ENCODE measurements at places on chromosomes 4 and X.

DNA sequence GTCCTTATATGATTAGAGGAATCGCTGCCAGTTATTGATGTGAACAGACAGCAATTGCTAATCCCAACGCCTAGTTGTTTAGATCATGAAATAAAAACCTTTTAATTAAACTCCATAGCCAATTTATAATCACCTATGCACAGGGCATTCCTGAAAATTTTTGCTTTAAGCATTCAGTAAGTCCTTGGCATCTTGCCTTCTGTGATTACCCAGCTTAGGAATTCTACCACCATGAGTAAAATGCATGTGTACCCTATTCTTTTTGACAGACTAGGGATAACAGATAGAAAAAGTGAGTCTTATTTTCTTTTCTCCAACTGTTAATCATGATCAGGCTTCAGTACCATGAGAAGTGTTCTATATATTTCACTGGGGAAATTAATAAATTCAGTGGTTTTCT, 995.3 kb upstream of the GRIA3 start:
- DNase-seq, result no peak

DNA sequence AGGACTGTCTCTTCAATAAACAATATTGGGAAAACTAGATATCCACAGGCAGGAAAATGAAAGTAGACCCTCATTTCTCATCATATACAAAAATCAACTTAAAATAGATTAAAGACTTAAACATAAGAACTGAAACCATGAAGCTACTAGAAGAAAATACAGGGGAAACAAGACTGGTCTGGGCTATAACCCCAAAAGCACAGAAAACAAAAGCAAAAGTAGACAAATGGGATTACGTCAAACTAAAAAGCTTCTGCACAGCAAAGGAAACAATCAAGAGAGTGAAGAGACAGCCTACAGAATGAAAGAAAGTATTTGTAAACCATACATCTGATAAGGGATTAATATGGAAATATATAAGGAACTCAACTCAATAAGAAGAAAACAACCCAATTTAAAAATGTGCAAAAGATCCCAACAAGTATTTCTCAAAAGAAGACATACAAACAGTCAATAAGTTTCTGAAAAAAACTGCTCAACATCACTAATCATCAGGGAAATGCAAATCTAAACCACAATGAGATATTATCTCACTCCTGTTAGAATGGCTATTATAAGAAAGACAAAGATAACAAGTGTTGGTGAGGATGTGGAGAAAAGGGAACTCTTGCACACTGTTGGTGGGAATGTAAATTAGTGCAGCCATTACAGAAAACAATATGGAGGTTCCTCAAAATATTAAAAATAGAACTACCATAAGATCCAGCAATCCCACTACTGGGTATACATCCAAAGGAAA, 325.3 kb upstream of the RASGEF1B start:
- no peak for DNase-seq

- no peak for DNase-seq
Observed at GRCh38 chr4:113687067-113687718, 74.3 kb downstream of the CAMK2D start.

- no peak for DNase-seq
Observed at GRCh38 chr4:164617426-164617825, 136.5 kb upstream of the SMIM31 start.

DNA sequence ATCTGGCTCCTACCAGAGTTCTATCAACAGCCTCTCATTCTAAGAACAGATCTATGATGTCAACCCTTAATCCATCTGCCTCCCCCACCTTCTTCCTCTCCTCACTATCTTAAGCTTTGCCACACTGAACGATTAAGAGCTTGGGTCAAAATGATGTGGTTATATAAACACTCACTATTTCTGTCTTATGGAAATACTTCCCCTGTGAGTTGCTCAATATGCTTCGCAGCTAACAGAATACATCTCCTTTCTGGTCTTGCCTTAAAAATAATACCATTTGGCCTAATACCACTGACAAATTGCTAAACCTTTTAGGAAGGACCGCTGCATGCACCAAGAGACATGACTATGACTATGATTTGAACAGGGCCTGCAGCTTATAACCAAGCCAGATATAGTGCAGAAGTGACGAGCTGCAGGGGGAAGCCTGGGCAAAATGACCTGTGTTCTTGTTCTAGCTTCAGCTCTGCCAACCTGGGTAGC, 130.9 kb downstream of the RNF150 start:
- no peak for DNase-seq

DNA sequence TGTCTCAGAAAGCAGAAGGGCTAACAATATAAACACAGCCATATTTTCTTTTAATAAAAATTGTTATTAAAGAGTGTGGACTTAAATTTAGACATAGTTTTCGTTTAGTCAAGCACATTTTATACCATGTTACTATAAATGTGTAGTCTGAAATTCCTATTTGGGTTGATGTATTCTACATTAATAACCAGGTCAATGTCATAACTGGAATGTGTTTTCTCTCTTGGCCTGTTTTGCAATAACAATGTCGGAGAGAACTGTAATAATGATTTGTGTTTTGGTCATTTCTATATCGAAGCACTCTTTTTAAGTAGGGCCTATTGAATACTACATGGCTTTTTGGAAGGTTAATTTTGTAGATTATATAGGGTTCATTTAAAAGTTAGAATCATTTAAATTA, 5.5 kb downstream of the USO1 start:
- DNase-seq, result no peak

DNA sequence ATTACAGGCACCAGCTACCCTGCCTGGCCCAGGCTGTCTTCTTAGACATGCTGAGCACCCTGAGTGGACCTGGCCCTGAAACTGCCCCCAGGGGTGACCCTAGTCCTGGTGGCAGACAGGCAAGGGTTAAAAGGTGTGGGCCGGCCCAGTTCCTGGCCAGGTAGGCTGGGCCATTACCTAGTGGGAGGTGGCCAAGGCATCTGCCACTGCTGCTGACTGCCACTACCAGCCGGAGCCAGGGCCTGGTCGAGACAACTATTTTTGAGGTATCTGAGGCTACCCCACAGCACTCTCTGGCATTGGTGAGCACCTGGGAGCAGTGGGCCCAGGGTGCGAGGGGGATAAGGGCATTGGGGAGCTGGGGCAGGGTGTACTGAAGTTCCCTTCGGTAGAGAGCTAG, at the start of gene CCDC120:
Gene CCDC120 (plus strand): TSS at position 206 of the 400 bp plus-strand sequence. CDS start 3,043 bp downstream, outside the sequence.
- no peak for DNase-seq
